ENCODE measurements at places on chromosomes 12 and 14. TPM values are rescaled to one million over a fixed set of nuclear protein-coding genes. Genes with fewer than 3 reads are reported as not detected.
A peak's percentile ranks its signal among the peaks of the same experiment; 100 is the strongest.

OTUB2 gene
- 0.47 TPM for total RNA-seq

GRCh38 chr12:65162609-65163008, 6.8 kb upstream of the LEMD3 start:
- DNase-seq, result no peak

DNA sequence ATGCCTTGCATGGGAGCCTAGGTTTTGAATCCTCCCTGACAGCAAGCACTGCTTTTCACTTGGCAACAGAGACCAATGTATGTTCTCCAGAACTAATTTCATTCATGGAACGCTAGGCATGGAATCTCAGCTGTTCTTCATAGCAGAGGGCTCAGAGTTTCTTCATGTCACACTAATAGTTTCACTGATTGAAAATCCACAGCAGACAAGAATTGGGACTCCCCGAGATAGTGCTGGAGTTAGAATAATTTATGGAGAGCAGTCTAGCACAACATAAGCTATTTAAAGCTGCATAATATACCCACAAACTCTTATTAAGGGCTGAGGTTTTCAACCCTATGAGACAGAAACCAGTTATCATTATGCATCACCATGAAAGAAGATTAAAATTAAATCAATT, 342.5 kb downstream of the TMEM132D start:
- no peak for DNase-seq

DNA sequence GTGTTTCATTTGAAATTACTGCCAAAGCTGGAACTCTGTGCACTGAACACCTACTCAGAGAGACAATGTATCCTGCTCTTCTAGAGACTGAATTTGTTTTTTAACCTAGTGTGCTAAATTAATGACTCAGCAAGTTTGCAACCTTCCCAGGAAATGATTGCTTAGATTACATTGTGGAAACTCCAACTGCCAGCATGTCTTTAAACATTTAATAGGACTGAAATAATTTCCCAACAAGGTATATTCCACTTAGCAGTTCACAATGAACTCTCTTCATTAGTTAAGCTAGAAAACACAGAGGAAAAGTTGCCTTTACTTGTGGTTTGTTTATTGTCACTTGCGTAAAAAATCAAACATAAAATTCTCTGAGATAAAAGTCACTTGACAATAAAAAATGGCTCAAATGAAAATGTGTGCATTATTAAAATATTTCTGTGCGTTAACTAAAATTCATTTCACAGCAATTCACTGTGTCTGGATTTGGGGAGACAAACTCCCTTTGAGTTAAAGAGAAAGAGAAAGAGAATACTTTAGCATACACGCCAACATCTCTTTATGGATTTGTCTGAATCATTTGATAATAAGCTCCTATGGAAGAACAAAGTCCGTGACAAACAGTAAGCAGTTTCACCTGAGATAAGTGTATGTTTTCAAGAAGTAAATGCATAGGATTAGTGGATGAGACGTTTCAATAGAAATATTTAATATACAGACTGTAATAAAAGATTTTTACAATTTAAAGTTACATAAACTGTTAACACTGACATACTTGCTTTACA, 284.0 kb downstream of the PRKD1 start:
- no peak for DNase-seq

SDR9C7 gene
- total RNA-seq, result not detected

CCDC60 gene
- total RNA-seq, result not detected

DNA sequence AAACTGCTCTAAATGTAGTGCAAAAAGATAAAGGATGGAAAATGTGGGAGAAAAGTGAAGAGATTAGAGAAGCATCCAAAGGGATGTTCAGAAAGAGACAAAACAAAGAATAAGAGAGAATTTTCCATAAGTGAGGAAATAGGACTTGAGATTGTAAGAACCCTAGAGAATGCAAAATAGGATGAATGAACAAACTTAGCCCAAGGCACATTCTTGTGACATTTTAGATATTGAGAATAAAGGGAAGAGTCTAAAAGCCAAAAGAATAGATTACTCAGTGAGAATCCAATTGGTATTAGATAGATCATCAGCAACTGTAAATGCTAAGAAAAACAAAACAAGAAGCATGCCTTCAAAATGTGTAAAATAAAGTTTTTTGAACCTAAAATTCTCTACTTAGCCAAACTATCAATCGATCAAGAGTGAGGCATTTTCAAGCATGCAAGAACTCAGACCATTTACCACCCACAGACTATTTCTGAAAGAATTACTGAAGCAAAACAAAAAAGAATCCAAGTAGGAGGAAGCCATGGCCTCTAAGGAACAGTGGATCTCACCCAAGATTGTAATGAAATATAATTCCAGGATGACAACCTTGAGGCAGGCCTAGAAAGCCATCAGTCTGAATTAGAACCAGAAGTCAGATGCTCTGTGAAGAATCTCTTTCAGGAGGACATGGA, 33.5 kb downstream of the DYRK2 start:
- DNase-seq, result no peak

DNA sequence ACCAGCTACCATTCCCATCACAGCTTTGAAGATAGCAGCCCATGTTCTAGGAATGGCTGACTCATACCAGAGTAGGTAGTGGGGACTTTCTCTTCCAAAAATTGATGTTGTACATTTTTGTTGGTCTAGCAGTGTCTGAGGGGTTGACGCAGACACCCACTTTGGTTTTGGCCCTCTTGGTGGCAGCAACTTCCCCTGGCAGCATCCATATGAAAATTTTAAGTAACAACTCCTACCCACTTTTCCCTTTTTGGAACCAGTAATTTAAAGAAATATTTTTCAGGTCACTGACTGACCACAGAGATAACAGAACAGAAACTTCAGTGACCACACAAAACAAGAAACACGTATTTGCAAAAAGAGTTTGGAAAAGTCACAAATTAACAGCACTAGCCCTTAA, 162.0 kb upstream of the TMCC3 start:
- DNase-seq, result no peak

LHX5 gene
- not detected for total RNA-seq

DNA sequence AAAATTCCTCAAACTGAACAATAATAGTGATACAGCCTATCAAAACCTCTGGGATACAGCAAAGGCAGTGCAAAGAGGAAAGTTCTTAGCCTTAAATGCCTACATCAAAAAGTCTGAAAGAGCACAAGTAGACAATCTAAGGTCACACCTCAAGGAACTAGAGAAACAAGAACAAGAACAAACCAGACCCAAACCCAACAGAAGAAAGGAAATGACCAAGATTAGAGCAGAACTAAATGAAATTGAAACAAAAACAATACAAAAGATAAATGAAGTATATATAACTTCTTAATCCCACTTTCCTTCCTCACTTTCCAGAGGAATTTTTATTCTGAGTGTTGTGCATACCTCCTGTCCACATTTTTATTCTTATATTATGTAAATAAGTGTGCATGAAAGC, 192.0 kb downstream of the FUT8 start:
- no peak for DNase-seq

APOF gene
- not detected for total RNA-seq

- no peak for DNase-seq
Observed at GRCh38 chr12:11907625-11908024, 163.1 kb upstream of the BCL2L14 start.

- DNase-seq, result no peak
Observed at GRCh38 chr12:121523741-121524140, 57.1 kb downstream of the KDM2B start.

- DNase-seq, result no peak
Observed at GRCh38 chr14:21090194-21090939, 8.1 kb downstream of the ZNF219 start.

DNA sequence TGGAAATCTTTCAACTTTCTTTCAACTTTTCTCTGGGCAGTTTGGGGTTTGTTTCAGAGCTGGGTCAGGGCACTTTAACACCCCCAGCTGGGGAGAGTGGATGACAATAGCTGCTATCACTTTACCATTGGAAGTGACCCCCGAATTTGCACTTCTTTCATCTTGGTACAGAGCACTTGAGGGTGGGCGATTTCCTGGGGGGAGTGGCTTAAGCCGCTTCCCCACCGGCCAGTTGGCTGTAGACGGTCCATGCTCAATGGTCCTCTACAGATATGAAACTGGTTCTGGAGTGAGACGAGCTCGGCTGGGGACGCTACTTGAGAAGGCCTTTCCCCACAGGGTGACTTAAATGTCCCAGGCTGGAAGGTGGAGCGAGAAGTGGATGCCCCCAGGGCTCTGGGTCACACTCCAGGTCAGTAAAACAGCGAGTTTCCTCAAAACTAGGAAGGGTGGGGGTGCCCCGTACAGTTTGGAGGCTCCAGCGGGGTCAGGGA, at the start of gene VRTN:
TSS of gene VRTN (plus strand) at position 231 of the 494 bp plus-strand sequence. CDS start 8,313 bp downstream, outside the sequence.
- no peak for DNase-seq

GRCh38 chr14:36683083-36683724, 21.5 kb downstream of the PAX9 start:
- no peak for DNase-seq

DNA sequence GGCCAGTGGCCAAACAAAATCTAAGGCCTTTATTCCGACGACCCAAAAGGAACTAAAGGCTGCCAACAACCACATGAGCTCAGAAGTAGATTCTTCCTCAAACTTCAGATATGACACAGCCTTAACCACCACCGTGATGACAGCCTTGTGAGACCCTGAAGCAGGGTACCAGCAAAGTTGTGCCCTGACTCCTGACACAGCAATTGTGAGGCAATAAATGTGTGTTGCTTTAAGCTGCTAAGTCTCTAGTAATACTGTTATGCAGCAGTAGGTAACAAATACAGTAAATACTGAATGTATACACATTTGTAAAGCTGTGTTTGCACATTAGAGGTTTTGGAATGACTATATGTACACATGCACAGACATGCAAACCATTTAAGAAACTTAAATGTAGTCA, 10.7 kb upstream of the SLC6A13 start:
- no peak for DNase-seq

DNA sequence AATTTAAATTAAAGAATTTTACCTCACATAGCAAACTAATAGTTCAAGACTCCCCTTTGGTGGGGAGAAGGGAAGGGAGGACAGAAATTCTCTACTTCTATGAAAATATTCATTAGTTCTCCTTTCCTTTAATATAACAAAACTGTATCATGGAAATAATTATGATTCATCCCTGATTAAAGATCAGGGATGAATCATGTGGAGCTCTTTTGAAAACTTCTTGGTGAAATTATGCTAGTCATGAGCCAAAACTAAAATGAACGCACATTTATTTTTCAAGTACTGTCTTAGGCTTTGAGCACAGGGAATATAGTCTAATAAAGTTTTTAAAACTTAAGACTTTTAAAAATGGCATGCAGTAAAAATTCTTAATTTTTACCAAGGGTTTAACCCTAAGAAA, 17.1 kb downstream of the TMBIM4 start:
- DNase-seq, result no peak

DNA sequence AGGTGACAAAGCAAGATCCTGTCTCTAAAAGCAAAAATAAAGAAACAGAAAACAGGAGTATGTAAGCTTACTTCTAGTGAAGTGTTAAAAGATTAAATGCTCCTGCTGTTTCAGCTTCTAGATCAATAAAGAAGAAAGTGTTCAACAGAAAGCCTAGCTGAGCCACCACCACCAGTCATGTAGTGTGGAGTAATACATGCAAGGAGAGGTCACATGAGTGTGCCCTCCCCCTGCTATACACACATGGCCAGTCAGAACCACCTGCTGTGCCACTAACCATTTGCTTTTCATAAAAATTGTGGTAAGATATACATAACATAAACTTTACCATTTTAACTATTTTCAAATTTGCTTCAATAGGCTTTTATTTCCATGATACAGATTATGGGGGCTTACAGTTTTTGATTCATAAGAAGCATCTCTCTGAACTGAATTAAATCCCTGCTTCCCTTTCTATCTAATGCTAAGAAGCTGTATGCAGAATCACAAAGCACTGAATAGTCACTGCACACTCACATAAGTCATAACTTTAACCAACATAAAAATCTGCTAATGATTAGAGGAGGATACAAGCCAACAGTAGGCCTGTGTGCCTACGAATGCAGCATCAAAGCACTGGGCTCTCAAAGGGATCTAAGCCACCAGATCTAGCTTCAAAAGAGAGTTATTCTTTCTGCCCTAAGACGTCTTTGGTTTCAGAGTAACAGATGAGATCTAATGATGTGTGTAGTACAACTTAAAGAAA, 515.5 kb downstream of the C12orf50 start:
- DNase-seq, result no peak

KRT85 gene
- total RNA-seq, result not detected

HNRNPA1 gene
- total RNA-seq, result 1,247 TPM

DNA sequence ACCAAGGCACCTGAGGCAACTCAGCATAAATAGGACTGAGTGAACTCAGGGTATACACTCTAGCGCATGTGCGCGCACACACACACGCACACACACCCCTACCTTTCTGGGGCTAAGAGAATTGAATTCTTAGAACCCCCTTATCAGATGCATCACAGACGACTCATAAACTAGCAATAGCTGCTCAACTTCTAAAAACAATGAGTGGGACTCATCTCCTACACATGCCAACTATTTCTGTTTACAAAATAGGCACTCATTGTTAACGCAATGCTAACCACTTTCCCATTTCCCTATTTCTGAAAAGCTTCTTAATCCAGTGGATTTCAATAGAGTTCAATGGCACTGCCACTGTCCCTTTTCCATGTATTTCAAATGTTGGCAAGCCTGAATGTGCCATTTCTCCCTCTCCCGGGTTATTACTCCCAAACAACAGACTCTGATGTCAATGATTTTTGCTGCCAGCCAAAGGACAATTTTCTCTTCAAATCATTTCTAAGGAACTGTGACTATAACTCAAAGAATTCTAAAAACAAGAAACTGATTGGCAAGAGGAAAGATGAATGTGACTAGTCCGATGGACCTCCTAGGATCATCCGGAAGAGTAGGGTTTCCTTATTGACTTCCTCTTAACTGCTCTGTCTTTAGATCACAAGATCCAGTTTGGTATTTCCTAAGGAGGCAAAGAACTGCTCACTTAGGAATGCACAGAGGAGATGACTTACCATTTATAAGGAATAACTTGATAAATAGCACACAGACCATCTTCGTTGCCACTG, 48.8 kb downstream of the SLC38A1 start:
- peak; percentile 76 for DNase-seq

DNA sequence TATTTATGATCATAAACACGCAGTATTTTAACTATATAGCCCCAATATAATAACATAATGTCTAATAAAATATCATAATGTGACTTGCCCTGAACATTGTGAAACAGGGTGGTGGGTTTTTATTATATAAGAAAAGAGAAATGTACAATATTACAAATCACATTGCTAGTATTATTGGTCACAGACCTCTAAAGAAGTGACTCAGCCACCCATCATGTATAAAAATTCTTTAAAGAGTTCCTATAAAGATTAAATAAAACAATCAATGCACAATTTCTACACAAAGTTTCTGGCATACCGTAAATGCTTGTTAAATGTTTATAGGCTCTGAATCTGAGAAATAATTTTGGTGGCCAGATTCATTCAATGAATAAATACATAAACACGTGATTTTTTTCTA, 28.9 kb downstream of the ABCC9 start:
- DNase-seq, result no peak

GRCh38 chr12:112597986-112598385, 179.2 kb downstream of the PTPN11 start:
- no peak for DNase-seq

B4GALNT3 gene
- total RNA-seq, result 4.4 TPM

DNA sequence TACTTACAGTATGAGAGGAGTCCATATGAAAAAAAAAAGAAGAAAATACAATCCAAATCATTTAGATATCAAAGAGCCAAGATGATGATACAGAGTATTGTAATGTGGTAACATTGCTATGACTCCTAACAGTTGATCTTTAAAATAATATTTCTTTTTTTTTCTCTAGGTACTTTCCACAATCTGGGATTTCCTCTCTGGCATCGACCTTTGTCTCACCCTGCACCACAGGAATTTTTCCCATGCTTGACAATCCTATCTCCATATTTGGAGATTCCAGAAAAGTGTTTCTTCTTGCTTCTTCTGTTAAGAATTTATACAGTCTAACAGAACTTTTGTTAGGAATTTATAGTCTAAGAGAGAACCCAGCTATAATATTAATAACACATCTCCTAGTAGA, 184.4 kb downstream of the ITPR2 start:
- no peak for DNase-seq

MUCL1 gene
- not detected for total RNA-seq

Measured in activated naive CD8-positive, alpha-beta T cell treated with anti-CD3 and anti-CD28 coated beads, Interleukin-2, amount 10 ng/mL, durations not matched to agents 7 days and 5 days (primary cell).